NCI-H1417 treated with DMSO at 0.1 percent for 48 hours (cell line): ENCODE measurements at places on chromosomes 13 and 19.

DNA sequence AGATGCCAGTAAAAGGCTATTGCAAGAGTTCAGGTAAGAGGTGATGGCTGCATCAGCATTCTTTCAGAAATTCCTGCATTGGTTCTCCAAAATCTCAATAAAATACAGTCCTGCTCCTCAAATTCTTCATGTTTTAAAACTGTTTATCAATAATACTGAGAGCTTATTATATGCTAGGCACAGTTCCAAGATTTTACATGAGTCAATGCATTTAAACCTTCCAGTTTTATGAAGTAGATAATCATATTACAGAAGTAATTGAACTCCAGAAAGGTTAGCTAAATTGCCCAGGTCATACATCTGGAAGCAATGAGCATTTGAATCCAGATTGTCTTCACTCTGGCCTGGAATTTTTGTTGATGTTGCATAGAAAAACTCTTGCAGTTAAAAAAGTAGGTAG, 282.9 kb upstream of the SLITRK6 start:
- no peak for DNase-seq

GRCh38 chr13:19597523-19597922, 35.9 kb upstream of the MPHOSPH8 start:
- no peak for DNase-seq

GRCh38 chr19:46911456-46911855, 50.7 kb downstream of the ARHGAP35 start:
- no peak for DNase-seq

GRCh38 chr19:662207-662961, 630 bp downstream of the RNF126 start:
- DNase-seq, result no peak

GRCh38 chr13:110860983-110861382, 53.9 kb downstream of the ANKRD10 start:
- no peak for DNase-seq

DNA sequence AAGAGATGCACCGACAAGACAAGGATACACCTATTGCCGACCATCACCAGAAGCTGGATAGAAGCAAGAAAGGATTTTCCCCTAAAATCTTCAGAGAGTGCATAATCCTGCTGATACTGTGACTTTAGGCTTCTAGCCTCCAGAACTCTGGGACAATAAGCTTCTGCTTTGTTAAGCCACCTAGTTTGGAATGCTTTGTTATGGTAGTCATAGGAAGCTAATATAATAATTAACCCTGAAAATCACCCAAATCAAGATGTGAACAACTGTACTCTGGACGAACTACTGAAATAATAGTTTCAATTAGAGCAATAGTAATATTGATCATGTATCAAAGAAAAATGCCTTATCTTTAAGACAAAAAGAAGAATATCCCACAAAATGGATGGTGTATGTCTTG, 524.6 kb downstream of the EFNB2 start:
- DNase-seq, result no peak

- DNase-seq, result no peak
These were observed 289.1 kb downstream of the NDFIP2 start for GRCh38 chr13:79770056-79770455.
